ENCODE measurements at places on chromosomes 1 and 21.

- peak; percentile 81 for DNase-seq
These were observed 33.0 kb upstream of the TARDBP start for GRCh38 chr1:10979483-10979920.

DNA sequence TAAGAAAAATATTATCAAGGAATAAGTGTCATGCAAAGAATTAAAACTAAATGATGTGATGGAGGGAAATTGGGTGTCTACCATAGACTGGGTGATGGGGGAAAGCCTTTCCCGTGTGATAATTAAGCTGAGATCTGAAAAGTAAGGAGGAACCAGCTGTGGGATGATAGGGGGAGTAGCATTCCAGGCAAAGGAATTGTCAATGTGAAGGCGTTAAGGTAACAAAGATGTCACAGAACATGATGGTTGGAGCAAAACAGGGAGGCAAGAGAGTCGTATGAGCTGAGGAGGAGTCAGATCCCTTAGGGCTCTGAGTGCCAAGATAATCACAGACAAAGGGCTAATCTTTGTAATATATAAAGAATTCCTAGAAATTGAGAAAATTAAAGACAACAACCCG lies 170.1 kb downstream of the CDC7 start:
- DNase-seq: no peak

DNA sequence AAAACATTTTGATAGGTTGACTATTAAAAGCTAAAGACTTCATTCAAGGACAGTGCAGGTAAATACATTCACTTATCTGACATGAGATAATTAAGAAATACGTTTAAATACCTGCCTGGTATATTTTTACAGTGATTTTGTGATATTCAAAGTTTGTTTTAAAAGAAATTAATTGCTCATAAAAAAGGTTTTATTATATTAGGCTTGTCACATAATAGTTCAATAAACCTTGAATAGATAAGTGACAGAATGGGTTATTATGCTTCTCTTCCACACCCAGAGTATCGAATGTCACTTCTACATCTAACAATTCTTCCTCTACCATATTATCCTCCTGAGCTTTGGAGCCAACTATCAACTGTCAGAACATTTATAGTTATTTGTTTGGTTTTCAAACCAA lies 60.0 kb downstream of the LTN1 start:
- DNase-seq: no peak

DNA sequence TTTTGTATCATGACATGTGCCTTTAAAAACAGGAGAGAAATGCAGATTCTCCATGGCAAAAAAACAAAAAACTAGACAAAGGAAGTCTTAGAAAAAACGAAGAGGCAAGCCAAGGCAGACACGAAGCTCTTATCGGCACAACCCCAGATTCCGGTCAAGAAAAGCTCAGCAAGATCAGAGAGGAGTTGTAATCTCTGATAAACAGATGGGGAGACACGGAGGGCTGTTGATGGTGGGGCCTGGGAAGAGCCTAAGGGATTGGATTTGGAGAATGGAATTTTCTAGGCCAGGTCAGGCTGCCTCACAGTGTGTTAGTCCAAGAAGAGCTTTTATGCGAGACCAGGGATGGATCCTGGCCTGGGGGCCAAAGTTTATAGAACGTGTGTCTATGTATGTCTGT lies 96.2 kb upstream of the AKT3 start:
- DNase-seq: no peak

- DNase-seq: no peak
These were observed 375.8 kb downstream of the NCAM2 start for GRCh38 chr21:21373969-21374368.

GRCh38 chr1:48931506-48932192 lies 155.0 kb upstream of the BEND5 start:
- no peak for DNase-seq

DNA sequence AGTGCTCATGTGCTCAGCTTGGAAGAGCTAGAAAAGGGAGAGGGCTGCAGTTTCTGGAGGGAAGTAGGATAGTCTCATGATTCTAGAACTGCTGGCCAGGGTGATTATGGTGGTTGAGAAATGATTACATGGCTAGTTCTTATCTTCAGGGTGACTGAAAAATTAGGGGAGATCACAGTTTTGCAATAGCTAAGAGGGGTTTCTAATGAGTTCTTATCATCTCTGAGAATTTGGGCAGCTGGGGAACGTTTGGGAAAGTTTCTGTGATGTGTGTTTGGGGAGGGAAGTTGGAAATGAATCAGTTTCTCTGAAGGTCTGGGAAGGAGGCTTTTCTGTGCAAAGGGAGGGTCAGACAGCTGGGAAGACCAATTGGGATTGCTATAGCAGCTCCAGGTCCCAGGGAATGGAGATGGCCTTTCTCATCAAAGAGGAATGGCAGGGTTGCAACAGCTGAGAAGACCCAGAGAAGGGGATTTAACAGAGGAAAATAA lies 7.6 kb upstream of the RHOU start:
- no peak for DNase-seq

- peak; percentile 75 for DNase-seq
These were observed 23.7 kb downstream of the NKAIN1 start for GRCh38 chr1:31216016-31216415.

- DNase-seq: no peak
These were observed 176.3 kb downstream of the AJAP1 start for GRCh38 chr1:4830707-4831106.

DNA sequence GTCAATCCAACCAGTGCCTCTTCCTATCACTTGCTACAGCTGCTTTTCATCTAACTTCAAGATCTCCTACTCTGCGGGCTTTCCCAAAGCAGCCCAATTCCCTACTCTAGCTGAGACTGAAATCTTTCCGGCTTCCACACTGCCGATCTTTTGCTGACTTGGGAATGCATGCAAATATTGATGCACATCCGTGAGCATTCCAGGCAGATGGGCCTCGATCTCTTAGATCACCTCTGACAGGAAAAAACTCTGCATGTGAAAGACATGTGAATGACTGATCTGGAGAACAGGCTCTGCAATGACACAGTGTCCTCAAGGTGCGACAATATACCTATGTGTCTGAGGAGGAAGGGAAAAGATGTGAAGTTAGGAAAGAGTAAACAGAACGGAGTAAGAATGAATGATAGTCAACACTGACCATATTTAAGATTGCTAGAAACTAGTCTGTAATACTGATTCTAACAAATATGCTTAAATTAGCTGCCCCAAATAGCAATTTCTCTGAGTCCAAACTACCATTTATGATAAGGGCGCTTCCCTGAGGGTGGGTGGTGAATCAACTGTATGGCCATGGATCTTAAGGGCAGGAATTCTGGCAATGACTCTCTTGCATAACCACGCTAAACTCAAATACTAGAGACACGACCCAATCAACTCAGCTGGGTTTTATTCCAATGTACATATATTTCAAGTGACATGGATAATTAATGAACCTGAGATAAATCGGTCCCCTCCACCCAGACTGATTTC lies 8.4 kb downstream of the TAF5L start:
- no peak for DNase-seq

GRCh38 chr1:187249196-187249595 lies 420.4 kb downstream of the PLA2G4A start:
- DNase-seq: no peak

- no peak for DNase-seq
These were observed 5.5 kb downstream of the THBS3 start for GRCh38 chr1:155202198-155202597.

DNA sequence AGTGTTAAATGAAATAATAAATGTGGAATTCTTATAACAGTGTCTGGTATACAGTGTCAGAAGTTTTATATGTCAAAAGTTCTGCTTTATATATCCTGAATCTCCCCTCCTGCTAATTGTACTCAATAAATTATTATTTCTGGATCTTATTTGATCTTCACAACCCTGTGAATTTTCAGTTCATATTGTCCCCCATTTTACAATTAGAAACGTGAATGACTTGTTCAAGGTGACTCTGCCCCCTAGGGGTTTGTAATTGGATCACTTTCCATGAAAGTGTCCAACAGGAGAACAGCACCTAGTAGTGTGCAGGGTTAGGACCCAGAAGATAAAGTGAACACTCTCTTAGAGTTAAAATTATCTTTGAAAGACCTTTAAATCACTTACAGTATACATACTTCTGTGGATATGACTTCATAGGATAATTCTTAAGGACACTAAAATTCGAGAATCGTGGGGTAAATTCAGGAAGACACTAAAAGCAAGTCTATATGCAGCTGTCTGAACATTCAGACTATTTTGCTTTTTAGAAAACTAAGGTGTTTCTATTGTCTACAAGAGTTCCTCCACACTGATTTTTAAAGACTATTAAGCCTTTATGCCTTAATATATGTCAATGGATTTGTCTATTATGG lies 4.5 kb upstream of the DDR2 start:
- no peak for DNase-seq

- DNase-seq: no peak
These were observed 5.8 kb upstream of the KRTAP20-2 start for GRCh38 chr21:30629200-30629599.

DNA sequence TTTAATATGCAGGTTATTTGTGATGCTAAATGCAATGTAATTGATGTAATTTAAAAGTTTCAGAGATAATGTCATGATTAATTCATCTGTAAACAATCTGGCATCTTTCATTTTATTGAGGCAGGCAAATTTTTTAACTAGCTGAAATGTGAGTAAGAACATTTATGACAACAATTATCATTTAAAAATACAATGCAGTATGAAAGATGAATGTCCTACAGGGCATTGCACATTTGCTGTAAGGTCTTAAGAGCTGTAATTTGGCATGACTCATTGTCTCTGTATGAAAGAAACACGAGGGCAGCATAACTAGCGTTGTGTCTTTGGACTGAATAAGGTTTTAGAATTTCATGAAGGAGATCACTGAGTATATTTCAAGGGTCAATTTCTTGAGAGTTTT lies 642.8 kb downstream of the PLA2G4A start:
- no peak for DNase-seq

DNA sequence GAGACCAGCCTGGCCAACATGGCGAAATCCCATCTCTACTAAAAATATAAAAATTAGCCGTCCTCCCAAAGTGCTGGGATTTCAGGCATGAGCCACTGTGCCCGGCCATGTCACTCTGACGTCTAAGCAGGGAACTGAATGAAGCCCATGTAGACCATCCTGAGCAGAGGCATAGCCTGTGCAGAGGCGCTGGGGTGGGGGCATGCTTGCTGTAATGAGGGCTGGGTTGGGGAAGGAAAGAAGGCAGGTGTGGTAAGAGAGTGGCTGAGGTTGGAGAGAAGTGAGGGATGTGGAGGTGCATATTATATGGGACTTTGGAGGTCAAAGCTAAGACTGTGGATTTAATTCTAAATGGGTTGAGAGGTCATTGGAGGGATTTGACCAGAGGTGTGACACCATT lies 47.1 kb upstream of the SCMH1 start:
- no peak for DNase-seq

- DNase-seq: no peak
These were observed 26.5 kb downstream of the CD247 start for GRCh38 chr1:167491586-167492461.

DNA sequence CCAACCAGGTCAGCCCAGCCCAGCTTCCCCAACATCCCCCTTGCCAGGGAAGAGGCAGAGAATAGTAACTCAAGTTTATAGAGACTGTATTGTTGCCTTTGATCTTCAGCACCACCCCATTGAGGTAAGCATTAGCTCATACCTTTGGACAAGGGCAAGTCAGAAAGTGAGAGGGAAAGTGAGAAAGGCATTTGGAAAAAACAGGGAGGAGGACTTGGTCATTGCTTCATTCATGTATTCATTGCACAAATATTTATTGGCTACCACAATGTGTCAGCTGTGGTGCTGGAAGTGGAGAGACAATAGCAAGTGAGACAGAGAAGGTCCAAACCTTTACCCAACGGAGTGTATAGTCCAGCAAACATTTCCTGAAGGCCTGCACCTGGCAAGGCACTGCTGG lies 561.2 kb downstream of the KIF26B start:
- no peak for DNase-seq

DNA sequence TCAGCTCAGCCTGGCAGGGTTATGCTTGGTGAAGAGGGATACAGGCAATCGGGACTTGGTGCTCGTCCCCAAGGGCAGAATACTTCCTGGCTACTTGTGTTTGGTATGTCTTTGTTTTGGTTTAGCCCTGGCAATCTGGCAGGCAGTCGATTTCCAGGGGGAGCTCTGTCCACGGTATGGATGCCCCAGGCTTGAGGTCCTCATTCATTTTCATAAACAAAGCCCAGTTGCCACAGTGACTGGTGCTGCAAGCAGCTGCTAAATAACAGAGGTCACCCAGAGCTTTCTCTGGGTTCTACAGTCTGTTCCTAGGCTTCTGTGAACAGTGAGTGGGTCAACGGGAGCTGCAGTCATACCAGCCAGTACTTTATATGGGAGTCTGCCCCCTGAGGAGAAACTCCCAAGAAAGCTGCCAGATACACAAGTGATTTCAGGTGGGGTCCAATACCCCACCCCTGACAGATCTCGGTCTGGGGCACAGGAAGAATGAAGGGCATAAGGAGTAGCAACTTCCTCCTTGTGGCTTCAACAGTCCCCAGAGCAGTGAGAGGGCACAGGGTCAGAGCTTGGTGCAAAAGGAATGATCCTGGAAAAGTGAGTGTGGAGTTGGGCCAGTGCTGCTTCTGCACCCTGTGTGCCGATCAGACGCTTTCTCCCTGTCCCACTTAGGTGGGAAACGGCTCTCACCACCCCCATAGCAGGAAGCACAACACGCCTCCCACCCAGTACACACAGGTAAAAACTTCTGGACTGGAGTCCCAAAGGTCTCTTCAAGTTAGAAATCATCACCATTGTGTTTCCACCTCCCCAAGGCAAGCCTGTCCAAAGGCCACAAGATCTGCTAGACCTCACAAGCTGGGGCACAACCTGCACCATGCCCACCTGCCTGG lies 55.5 kb downstream of the TGFBR3 start:
- DNase-seq: peak; percentile 72

GRCh38 chr1:115539061-115539460 lies 102.7 kb upstream of the VANGL1 start:
- DNase-seq: peak; percentile 71

GRCh38 chr1:34656731-34657130 lies 98.1 kb upstream of the GJB5 start:
- no peak for DNase-seq

GRCh38 chr1:214342525-214342924 lies 61.6 kb downstream of the SMYD2 start:
- DNase-seq: no peak

GRCh38 chr21:40140675-40141074 lies 273.4 kb downstream of the PCP4 start:
- no peak for DNase-seq

GRCh38 chr1:201552941-201553351 lies 14.0 kb downstream of the NAV1 start:
- no peak for DNase-seq

DNA sequence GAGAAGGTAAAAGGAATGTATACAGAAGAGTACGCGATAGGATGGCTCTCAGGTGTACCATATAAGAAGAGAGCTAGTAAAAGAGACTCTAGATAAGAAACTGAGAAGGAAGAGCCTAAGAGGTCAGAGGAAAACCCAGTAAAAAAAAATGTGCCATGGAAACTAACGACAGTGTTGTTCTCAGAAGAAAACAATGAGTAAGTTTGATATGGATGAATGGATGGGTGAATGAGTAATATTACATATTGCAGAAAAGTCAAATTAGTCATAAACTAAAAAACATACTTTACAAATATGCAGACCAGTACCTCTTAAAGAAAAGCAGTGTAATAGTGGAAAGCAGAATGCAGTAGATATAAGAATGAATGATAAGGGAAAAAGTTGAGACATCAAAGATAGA lies 316.2 kb downstream of the HMCN1 start:
- DNase-seq: no peak
